ENCODE measurements at places on chromosomes 7 and 10.

GRCh38 chr7:6416516-6417145, 31.1 kb downstream of the DAGLB start:
- no peak for DNase-seq

DNA sequence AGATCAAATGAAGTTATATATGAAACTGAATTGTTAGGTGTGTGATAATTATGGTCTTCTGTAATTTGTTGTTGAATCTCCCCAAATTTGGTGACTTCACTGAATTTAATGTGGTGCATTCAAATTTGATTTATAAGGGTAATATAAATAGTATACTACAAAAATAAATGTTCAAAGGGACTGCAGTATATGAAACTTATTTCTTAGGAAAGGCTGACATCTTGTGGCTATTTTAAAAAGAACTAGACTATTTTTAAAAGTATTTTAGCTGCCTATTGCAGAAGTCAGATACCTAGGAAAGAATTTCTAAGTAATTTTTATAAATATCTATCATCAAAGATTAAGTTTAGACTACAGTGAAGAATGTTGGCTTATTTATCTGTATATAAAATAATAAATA, 36.6 kb downstream of the ATRNL1 start:
- no peak for DNase-seq

GRCh38 chr7:85162721-85163120, 24.1 kb downstream of the SEMA3D start:
- DNase-seq: no peak

DNA sequence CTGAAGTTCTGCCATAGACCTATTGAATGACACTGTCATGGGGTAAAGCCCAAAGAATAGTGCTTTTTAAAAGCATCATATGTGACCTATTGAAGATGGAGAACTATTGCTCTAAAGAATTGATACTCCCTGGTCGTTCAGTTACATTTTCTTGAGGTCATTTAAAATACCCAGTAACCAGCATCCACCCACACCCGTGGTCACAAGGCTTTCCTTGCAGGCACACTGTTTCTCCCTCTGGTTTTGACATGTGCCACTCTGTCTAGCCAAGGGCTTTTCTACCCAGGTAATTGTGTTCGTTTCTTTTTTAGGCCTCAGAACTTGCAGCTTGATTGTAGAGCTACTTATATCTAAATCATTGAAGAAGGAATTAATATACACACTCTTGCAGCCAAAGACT, 68.3 kb upstream of the LYZL2 start:
- peak; percentile 62 for DNase-seq

GRCh38 chr7:142352543-142352942, 94.7 kb upstream of the PRSS58 start:
- no peak for DNase-seq

GRCh38 chr10:33416691-33417090, 82.2 kb upstream of the NRP1 start:
- DNase-seq: no peak

- DNase-seq: no peak
Measured at GRCh38 chr10:115539142-115539762, 446.1 kb downstream of the ATRNL1 start.

DNA sequence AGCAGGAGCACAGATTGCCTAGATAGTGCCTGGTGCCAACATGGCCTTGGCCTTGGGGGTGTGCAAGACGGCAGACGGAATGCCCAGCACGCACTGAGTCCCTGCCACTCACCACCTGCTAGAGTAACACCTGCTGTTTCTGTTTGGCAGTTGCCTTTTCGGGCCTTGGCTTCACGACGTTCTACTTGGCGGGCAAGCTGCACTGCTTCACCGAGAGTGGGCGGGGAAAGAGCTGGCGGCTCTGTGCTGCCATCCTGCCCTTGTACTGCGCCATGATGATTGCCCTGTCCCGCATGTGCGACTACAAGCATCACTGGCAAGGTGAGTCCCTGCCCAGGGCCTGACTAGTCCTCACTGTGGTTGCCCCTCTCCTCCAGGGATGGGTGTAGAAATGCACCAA, 118.0 kb downstream of the PLPP4 start:
- no peak for DNase-seq

DNA sequence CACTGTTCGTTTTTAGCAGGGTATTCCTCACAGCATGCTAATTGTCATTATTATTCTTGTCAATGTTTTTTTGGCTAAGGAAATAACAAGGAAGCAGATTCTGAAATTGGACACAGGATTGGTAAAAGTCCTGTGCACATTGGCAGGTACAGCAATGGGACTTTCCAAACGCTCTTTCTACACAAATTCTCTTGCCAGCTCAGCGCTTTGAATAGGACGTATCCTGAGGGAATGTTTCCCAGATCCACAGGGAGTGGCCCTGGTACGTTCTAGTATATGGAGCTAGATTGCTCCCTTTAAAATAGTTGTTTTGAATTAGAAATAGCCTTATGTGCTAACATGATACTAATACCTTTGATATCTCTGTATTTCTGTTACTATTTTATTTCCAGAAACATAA, 82.8 kb upstream of the GRB10 start:
- DNase-seq: no peak

- no peak for DNase-seq
Measured at GRCh38 chr10:16904049-16904448, 86.8 kb upstream of the RSU1 start.

DNA sequence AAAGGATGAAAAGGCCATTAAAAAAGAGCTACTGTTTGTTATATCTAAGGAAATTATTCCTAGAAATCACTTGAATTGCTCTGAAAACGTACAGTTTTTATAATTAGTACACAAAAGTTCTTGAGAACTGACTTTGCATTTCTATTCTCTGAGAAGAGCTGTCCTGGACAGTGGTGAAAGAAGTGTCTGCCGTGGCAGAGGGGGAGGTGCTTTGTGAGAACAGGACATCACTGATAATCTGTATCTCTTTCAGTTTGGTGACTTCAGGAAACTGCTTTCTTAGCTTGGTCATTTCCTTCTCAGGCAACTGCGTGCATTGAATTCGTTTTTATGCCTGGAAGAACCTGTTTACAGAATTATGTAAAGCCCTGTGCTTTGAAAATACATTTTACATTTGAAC, 52.1 kb downstream of the POLL start:
- no peak for DNase-seq

- DNase-seq: no peak
Measured at GRCh38 chr10:106910666-106911065, 253.8 kb downstream of the SORCS1 start.

GRCh38 chr10:132711613-132712121, 74.3 kb downstream of the NKX6-2 start:
- DNase-seq: no peak

- DNase-seq: no peak
Measured at GRCh38 chr10:29279779-29280487, 8.9 kb upstream of the LYZL1 start.

GRCh38 chr7:16652888-16653287, 6.9 kb downstream of the BZW2 start:
- DNase-seq: no peak

DNA sequence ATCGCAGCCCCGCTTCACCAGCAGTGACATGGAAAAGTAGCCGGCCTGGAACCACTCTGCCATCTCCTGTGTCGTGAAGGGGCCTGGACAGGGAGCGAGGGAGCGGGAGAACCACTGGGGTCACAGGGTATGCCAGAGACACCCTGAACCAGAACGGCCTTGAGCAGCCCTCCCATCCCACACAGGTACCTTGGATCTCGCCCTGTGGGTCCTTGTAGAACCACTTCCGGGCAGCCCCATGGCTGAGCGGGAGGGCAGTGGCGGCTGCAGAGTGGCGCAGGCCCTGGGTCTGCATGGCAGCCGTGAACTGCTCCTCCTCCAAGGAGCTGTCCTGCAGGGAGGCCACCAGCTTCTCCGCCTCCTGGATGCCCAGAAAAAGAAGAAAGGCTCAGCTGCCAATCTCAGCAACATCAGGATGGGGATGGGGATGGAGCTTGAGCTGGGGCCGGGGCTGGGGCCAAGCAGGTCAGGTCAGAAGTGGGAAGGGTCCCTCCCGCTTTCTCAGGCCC, 9.5 kb downstream of the GIGYF1 start:
- no peak for DNase-seq

- DNase-seq: no peak
Measured at GRCh38 chr7:26500749-26501352, 209.2 kb downstream of the SNX10 start.

DNA sequence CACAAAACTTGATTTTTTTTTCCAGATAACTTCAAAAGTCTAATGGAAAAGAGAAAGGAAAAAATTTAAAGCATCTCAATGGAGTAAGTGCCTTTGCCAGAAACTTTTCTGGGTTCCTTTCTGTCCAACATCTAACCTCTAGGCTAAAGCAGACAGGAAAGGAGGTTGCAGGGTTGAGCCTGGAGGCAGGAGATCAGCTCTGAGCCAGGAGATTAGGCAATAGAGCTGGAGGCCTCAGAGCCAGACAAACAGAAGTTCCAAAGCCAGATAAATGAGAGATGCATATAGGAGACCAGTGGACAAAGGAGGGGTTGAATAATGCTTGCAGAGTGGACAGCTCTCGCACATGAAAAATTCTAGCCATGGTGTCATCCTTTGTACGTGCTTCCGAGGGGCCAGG, 42.9 kb downstream of the CHN2 start:
- DNase-seq: no peak

Data from activated T-cell treated with anti-CD3 and anti-CD28 coated beads, Interleukin-2, amount 50 U/mL, for 48 hours (primary cell).